Caudate nucleus (tissue), 63 donors: ENCODE measurements at places on chromosomes 6 and 20.

DNA sequence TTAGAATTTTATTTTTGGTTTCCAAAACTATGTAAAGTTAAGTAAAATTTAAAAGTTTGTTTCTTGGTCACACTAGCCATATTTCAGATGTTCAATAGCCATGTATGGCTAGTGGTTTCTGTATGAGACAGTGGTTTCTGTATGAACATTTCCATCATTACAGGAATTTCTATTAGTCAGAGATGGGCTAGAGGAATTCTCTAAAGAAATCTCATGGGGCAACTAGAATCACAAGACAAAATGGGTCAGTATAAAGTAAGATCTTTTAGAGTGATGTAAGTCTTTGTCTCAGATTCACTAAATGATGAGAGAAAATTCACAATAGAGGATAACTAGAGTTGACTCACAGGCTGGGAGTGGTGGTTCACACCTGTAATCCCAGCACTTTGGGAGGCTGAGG, 149.0 kb downstream of the FUT9 start:
- no peak for DNase-seq

- no peak for DNase-seq
Observed at GRCh38 chr6:37952027-37952426, 132.5 kb downstream of the ZFAND3 start.

- no peak for DNase-seq
Observed at GRCh38 chr20:37669773-37670236, 24.0 kb upstream of the CTNNBL1 start.

- DNase-seq, result no peak
Observed at GRCh38 chr6:79671600-79672266, 40.6 kb downstream of the SH3BGRL2 start.

DNA sequence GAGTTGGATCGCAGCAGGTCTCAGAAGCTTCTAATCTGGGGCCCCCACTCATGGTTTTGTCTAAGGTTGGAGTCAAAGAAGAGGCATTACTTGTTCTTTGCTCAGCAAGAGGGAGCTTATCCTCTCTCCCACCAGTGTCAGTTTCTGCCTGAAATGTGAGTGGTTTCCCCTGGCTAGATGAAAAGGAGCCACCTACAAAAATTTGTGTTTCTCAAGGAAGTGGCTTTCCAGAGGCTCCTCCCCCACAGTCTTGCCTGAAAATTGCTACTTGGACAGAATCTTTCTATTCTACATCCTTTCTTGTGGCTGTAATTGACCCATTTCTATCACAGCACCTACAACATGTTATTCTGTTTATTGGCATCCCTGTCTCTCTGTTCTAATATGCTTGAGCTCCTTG, 37.9 kb downstream of the SCML4 start:
- no peak for DNase-seq

- DNase-seq, result no peak
Observed at GRCh38 chr6:41191569-41191968, 9.4 kb downstream of the TREML2 start.

DNA sequence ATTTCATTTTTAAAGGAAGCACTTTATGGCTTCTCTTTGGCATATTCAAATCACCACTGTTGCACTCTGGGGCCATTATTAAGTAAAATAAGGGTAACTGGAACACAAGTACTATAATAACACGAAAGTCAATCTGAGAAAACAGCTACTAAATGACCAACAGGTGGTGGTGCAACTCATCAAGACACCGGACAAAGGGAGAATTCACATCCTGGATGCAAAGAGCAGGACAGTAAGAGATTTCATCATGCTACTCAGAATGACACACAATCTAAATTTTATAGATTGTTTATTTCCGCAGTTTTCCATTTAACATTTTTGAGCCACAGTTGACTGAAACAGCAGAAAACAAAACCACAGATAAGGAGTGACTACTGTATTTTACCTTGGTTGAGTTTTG, 27.6 kb upstream of the LY86 start:
- no peak for DNase-seq

GRCh38 chr6:45388328-45388727, 10.6 kb upstream of the SUPT3H start:
- DNase-seq, result no peak

DNA sequence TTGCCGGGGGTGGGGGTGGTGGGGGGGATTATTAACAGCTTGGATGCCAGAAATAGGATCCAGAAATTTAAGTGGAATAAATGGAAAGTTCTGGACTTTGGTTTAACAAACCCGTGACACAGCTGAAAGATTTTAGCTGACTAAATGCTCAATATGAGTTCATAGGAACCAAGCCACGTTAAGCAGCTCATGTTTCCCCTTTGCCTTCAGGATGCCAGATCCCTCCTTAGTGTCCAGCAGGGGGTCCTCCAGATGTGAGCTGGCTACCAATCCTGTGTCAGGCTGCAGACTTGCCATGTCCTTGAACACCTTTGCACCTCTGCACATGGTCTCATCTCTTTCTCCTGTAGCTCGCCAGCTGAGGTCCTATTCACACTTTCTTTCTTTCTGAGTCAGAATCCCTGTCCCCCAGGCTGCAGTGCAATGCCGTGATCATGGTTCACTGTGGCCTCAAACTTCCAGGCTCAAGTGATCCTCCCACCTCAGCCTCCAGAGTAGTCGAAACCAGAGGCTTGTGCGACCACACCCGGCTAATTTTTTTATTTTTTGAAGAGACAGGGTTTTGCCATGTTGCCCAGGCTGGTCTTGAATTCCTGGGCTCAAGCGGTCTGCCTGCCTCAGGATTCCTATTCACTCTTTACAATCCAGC, 133.3 kb upstream of the ARMC2 start:
- no peak for DNase-seq

GRCh38 chr6:1485678-1486077, 96.3 kb downstream of the FOXF2 start:
- no peak for DNase-seq

DNA sequence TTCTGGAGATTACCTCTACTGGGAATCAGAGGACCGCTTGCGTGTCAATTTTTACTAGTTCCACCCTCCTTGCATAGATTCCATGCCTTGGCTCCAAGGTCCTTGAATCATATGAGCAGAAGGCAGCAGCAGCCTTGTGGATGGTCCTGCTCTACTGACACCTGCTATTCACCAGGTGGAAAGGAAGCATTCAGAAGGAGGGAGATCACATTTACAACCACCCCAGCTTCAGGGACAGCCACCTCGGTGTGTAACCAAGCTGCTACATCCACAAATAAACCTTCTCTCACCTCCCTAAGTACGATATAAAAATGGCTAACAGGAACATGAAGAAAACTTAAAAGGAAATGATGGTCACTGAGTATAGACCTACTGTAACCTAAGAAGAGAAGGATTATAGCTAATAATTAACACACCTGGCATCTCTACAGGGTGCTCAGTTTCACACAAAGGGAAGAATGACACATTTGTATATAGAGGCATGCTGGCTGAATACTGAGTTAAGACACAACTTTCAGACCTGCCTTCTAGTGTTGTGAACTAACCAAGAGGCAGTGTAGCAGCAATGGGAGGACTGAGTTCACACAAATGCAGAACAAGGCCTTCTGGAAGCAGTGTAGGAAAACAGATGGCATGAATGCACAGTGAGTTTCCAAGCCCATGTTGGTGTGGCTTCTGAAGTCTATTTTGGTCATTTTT, 46.3 kb upstream of the SRPK1 start:
- no peak for DNase-seq

DNA sequence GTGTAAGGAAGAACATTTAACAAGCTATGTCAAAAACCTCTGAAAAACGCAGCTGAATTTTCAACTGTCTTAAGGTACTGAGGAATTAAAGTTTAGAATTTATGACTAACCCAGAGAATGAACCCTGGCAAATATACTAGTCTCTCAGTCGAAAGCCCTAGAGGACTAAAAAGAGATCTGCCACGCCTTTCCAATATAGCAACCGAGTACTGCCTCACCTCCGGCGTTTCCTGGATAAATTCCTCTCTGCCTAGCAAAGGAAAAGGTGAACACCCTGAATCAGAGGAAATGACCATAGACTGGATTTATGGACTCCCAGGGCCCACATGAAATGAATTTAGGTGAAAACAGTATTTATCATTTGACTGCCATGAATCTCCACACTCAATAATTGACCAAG, 12.0 kb upstream of the OR2B2 start:
- no peak for DNase-seq

DNA sequence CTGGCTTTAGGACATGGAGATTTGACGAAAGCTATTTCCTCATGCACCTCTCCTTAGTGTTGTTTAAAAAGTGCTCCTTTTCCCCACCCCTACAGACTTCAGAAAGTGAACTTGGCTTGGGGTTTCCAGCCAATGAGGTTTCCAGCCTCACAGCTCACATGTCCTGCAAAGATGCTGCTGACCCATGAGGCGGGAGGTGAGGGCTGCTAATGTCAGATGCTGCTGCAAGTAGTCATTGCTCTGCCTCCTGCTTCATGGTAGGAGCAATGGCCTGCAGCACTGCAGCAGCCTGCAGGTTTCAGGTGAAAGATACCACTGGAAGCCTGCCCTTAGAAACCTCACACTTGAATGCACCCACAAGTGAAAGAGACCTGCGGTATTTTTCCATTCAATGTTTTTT, 112.8 kb downstream of the LAMP5 start:
- DNase-seq, result no peak

GRCh38 chr6:25179051-25179778, 100.0 kb upstream of the CARMIL1 start:
- DNase-seq, result no peak

DNA sequence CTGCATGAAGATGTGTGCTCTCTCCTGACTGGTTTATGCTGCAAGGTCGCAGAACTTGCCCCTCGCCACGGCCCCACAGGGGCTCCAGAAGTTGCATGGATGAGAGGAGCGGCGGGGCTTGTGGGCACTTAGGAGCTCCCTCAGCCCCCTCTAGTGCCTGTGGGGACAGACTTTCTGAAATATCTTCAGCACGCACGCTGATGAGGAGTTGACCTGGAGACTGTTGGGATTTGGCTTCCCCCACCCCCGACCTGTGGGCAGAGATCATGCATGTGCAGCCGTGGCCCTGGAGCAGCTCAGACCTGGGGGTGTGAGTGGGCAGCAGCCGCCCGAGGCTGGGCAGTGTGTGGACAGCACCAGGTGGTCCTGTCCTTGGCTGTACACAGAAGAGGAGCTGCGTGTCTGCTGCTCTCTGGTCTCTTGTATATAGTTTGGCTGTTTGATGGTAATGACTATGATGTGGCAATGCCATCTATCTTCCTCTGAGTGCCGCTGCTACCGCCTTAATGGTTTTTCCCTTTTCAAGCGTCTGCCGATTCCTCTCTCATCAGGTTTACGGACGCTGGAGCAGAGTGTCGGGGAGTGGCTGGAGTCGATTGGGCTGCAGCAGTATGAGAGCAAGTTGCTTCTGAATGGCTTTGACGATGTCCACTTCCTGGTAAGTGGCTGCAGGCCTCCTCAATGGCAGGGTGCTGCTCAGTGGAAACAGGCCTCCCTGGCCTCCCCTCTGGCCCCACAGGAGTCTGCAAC, 81.4 kb downstream of the TCP11 start:
- no peak for DNase-seq

GRCh38 chr20:38900606-38901005, 25.6 kb upstream of the FAM83D start:
- DNase-seq, result no peak

- no peak for DNase-seq
Observed at GRCh38 chr6:168326294-168327261, 7.0 kb upstream of the DACT2 start.

DNA sequence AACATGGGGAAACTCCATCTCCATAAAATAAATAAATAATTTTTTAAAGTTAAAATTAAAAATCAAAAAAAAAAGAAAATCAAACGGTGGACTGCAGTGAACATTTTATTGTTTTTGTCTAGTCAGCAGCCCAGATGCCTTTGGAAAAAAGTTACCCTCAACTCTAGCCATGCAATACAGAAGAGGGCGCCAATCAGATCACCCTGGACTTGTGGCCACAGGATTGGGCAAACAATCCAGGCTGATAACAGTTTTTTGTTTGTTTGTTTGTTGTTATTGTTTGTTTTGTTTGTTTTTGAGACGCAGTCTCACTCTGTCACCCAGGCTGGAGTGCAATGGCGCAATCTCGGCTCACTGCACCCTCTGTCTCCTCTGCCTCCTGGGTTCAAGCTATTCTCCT, 30.5 kb upstream of the NELFCD start:
- DNase-seq, result no peak

DNA sequence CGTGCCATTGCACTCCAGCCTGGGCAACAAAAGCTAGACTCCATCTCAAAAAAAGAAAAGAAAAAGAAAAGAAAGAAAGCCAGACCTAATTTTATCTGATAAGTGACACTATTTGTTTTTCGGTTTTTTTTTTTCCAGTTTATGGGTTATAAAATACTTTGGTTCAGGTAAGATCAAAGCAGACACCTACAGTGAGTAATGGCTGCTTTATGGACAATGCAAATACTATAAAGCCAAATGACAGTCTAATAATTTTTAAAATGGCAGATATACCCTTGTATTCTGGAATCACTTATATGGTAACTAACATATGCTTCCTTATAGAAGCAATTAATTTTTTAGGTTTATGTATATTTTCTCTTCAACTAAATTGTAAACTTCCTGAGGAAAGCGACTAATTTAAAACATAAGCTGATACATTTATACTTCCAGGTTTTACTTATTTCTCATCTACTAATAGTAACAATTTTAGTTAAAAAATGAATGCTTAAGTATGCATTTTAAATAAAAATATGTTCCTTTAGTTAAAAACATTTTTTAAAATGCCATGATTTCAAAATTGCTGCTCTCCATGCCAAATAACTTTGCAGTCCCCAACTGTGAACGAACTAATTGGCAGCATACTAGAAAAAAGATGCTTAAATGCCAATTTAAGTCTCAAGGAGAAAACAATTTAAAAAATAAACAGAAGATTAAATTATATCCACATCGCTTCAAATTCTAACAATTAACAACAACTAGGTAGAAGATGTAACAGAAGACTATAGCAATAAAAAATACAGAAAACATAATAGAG, 38.5 kb downstream of the KIAA0319 start:
- no peak for DNase-seq

DNA sequence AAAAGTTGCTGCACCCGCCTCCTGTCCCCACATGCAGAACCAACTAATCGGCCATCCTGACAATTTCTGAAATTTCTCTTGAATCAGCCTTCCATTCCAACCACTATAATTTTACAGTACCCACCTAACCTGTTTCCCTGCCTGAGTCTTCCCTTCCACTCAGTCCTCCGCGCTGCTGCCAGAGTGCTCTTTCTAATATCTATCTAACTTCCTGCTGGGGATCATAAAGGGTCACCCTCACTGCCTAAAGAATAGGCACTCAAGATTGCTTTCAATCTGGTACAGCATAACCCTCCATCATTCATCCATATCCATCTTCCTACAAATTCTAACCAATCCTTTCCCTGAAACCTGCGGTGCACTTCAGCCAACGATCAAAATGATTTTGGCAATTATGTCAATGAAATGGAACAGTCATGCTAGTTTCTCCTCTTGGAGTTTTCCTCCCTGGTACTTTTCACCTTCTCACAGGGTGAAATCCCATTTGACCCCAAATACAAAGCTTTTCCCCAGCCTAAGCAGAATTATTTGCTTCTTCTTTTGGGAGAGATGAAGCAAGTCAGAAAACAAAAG, 117.5 kb upstream of the BEND6 start:
- no peak for DNase-seq
